ENCODE measurements at places on chromosomes 5 and 9.

DNA sequence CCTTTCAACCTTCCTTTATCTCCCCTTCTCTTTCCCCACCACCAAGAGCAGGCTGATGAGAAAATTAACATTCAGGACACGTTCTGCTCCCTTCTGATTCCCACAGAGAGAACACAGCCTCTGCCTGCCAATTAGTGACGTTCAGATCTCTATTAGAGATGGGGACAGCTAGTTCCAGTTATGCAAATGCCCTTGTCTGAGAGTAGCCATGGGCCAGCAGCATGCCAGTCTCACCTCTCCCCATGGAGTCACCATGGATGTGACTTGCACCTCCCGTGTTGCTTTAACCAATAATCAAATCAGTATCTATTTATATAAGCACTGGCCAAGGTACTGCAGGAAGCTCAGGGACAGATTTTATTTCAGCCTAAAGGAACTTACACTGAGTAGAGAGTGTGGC is 61.3 kb downstream of the KCNIP1 start:
- DNase-seq: no peak

DNA sequence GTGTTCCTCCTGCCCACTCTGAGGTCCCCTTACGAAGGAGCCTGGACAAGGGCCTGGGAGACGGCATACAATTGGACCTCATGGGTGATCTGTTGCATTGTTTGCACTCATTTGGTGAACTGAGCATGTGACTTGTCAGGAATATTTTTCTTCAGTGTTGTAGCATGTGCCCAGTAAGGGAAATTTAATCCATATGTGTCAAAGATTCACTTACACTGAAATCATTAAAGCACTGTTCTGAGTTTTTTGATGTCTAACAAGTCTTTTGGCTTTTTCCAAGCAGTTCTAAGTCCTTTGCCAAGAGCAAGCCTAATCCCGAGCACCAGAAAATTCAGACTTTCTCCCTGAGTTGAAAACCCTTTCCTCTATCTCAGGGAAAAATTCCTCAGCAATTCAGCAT is 61.6 kb upstream of the RPS23 start:
- no peak for DNase-seq

- no peak for DNase-seq
These were observed 18.0 kb downstream of the ORM2 start for GRCh38 chr9:114347675-114348074.

- no peak for DNase-seq
These were observed 25.8 kb downstream of the PRRC2B start for GRCh38 chr9:131419716-131420115.

DNA sequence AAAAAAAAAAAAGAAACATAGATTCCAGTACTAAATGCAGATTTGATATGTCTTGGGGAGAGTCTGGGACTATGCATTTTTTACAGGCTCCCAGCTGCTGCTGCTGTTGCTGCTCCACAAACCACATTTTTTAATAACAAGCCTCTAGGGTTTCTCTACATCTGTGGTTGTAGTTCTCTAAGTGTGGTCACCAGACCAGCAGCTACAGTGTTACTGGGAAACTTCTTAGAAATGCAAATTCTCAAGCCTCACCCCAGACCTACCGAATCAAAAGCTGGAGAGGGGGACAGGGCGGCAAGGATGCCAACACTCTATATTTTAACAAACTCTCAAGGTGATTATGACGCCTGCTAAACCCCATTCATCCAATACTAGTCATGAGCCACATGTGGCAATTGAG is 293.4 kb upstream of the PTGER4 start:
- DNase-seq: no peak

GRCh38 chr5:119291877-119292276 is 63.9 kb upstream of the TNFAIP8 start:
- DNase-seq: no peak

DNA sequence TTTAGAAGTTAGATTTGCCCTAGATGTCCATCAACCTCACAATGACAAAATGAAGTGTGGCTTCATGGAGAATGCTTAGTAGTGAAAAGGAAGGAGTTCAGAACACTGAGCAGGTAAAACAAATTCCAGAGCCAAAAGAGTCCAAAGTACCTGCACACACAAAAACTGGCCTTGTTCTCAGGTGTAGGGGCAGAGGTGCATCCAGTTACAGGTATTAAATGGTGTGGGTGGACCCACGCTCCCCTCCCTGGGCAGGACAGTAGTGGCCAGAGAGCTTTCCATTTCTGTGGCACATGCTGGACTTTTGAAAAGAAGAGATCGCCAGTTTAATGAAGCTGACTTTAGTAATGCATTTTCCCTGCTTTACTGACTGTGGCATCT is 47.2 kb downstream of the SECISBP2 start:
- no peak for DNase-seq

GRCh38 chr5:90169078-90169477 is 240.5 kb downstream of the CETN3 start:
- DNase-seq: no peak

- no peak for DNase-seq
These were observed 86.6 kb downstream of the EHMT1 start for GRCh38 chr9:137705443-137705863.

GRCh38 chr5:63963080-63963735 is 963 bp upstream of the HTR1A start:
- peak; percentile 48 for DNase-seq
